Karpas-422 (cell line): ENCODE measurements at places on chromosomes 13 and 19.

- DNase-seq, result no peak
Observed at GRCh38 chr19:39953915-39954314, 17.1 kb upstream of the PSMC4 start.

GRCh38 chr13:102571075-102571474 lies 25.7 kb upstream of the TPP2 start:
- DNase-seq, result peak; percentile 46

DNA sequence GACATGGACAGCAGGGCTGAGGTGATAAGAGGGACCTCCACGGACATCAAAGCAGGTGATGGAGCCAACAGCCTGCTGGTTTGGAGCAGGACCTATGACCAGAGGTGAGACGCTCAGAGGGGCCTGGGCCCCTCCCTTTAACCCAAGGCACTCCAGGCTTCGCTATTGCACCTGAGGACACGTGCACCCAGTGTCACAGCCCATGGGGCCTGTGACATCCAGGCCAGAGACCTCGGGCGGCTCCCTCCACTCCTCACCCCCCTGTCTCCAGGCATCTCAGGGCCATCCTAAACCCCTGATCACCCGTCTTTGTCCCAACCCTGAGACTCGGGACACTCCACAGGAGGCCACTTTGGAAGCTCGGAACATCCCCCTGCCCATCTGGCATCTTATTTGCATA lies 12.9 kb downstream of the ADGRE5 start:
- no peak for DNase-seq

DNA sequence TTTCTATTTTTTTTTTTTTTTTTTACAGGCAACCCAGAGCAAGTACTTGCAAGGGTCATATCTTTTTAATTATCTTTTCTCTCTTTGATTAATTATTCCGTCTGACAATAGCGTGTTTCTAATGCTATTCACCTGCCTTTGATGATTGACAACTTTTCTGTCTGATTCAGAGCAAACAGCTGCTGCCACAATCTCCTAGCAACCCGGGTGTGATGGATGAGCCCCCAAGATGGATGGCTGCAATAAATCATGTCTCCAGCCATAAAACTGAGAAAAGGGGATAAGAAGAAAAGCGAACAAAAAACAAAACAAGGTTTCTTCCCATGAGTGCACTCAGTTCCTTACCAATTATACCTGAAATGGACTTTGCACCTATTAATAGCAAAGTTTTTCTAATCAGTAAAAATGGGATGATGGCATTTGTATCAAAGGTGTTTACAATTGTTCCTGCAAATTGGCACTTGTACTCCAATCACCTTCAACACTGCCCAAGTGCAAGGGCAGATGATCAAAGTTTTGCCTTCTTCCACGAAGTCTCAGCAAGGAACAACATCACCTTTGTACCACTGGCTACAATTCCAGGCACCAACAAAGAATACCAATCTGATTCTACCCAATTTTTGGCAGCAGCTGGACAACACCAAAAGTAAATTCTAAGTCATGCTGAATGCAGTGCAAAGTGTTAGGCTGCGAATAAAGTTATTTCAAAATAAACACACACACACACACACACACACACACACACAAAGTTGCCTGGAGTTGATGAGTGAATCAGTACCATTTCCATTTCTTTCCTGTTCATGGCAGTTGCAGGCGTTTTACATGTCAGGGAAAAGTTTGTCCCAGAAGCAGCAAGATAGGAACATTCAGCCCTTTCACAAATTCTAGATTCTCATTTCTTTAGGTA lies 12.0 kb downstream of the TSHZ3 start:
- no peak for DNase-seq

- no peak for DNase-seq
Observed at GRCh38 chr13:41408746-41409145, 48.6 kb upstream of the RGCC start.

GRCh38 chr19:4589579-4590410 lies 30.3 kb upstream of the SEMA6B start:
- peak; percentile 73 for DNase-seq

DNA sequence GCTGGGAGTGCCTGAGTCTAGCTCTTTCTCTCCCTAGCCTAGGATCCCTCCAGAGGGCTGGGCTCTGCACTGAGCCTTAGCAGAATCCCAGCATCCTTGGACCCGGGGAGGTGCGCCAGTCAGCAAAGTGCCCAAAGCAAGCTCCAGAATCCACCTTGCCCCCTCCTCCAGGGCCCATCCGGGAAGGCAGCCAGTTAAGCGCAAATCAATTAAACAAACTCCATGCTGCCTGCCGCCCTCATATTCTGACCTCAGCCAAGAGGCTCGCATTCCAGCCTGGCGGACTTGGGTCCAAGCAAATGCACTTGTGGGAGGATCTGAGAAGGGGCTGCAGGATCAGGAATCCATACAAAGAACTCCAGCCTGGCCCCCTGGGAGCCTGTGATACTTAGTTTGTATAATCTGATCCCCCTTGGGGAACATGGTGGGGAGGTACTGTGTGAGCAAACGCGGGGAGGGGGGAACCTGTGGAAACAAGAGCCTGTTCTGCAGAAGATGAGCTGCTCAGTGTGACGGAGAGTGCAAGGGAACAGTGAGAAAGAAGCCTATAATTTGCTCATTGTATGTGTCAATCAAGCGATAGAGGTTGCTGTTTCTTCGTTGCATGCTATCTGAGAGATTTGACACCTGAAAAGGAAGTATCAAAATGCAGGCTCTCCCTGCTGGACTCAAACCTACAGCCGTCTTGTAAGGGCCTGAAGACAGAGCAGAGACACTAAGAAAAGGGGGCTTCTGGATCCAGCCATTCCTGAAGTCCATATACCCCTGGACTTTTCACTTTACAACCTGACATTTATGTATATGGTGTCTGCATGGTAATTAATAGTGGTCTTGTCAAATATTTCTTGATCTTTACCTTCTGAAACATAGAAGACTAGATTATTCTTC lies 29.4 kb downstream of the ZNRF4 start:
- DNase-seq, result no peak

- no peak for DNase-seq
Observed at GRCh38 chr19:49916839-49917733, 11.9 kb upstream of the ATF5 start.

DNA sequence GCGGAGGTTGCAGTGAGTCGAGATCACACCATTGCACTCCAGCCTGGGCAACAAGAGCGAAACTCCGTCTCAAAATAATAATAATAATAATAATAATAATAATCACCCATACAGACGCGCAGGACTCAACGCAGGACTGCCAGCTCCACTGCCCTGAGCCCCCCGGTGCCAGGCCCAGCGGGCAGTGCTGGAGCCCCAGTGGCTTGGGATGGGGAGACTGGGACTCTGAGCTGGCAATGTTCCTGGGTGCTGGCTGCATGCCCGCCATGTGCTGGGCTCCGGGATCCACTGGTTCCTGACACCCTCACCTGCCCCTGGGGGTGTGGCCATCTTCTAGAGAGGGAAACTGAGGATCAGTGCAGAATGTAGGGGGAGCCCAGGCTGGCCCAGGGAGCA lies 325 bp upstream of the AZU1 start:
- DNase-seq, result no peak

- DNase-seq, result no peak
Observed at GRCh38 chr13:67776151-67776550, 546.0 kb upstream of the PCDH9 start.

DNA sequence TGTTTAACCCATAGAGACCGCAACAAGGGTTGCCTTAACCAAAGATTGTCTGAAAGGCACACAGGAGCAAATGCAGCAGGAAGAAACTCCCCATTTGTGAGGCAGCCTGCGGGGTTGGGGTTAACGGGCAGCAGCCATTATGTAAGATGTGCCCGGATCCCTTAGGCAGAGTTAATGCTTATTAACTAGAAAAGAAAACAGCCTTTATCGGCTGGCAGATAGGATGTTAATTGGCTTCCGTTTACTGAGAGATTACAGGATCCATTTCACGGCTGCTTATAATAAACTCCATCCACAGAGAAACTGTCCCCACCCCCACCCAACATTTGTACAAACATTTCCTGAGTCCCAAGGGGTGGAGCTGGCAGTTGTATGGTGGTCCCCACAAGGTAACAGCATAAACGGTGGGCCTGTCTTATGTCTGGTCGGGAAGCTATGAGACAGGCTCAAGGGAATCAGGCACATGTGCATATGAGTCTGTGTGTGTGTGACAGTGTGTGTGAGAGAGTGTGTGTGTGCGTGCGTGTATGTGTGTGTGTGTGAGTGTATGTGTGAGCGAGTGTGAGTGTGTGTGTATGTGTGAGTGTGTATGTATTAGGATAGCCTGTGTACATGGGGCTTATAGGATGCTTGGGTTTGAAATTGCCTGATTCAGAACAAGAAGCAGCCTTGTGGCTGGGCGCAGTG lies 10.5 kb downstream of the SLC25A42 start:
- no peak for DNase-seq

DNA sequence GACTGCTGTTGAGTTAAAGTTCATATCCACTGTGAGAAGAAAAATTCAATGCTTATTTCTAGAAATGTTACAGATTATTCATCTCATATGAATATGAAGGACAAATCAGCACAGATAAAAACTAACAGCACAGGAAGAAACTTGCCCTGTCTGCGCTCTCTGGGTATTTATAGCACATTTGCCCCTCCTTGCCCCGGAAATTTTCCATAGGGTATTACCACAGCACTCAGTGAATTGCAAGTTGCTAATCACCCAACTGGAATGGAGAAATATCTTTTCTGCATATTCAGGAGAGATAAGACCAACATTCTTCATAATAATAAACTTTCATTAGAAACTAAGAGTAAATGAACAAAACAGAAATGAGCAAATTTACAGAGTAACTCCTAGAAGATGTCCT lies 318.0 kb upstream of the KLF12 start:
- no peak for DNase-seq

GRCh38 chr19:12867120-12868099 lies 13.8 kb downstream of the DNASE2 start:
- peak; percentile 83 for DNase-seq

- no peak for DNase-seq
Observed at GRCh38 chr13:82636119-82636518, 1246.2 kb downstream of the SLITRK1 start.

- DNase-seq, result peak; percentile 83
Observed at GRCh38 chr19:37654629-37655300, 500 bp downstream of the ZFP30 start.
